ENCODE measurements at places on chromosomes 16 and 17.
A peak's percentile ranks its signal among the peaks of the same experiment; 100 is the strongest.

- no peak for DNase-seq
These were observed 146.6 kb downstream of the USP22 start for GRCh38 chr17:20896153-20896649.

- DNase-seq: no peak
These were observed 308.4 kb upstream of the ERCC4 start for GRCh38 chr16:13611596-13611995.

GRCh38 chr17:68522266-68522665 is 10.0 kb downstream of the PRKAR1A start:
- no peak for DNase-seq

DNA sequence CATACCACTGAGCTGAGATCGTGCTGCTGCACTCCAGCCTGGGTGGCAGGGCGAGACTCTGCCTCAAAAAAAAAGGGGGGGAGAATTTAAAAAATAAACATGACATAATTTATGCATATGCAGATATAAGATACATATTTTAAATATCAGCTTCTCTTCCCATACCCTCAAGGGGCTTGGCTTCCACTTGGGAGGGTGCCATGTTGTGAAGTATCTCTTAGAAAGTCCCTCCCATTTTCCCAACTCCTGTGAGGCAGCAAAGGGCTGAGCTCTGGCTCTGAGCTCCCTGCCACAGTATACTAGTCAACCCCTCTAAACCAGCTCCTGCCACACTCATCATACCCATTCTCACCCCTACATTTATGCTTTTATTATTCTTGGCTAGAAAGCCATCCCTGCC is 39.4 kb downstream of the MYH11 start:
- DNase-seq: no peak

- DNase-seq: no peak
These were observed 209.4 kb upstream of the C16orf82 start for GRCh38 chr16:26857371-26857770.

DNA sequence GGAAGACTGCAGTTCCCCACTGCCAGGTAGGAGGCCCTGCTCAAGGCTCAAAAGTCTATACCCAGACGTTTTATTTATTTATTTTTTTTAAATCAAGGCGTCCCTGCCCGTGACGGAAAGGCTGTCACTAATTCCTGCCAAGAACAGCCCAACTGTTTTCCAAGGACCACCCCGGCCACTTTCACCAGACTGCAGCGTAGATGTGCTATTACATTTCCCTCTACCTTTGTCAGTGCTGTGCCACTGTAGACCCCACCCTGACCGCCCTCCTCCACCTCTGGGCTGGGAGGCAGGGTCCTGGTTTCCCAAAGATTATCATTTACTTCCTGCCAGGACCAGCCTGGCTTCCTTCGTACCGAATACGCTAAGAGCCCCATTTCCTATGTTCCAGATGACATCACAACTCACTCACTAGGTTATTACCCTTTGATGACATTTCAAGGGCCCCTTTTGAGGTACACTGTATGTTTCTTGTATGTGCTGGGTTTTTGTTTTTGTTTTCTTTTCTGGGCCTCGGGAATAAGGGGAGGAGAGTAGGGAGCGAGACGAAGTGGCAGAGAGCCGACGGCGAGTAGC is 6.3 kb upstream of the RNF227 start:
- DNase-seq: no peak

- DNase-seq: no peak
These were observed 70.3 kb downstream of the NFATC3 start for GRCh38 chr16:68155425-68155824.

DNA sequence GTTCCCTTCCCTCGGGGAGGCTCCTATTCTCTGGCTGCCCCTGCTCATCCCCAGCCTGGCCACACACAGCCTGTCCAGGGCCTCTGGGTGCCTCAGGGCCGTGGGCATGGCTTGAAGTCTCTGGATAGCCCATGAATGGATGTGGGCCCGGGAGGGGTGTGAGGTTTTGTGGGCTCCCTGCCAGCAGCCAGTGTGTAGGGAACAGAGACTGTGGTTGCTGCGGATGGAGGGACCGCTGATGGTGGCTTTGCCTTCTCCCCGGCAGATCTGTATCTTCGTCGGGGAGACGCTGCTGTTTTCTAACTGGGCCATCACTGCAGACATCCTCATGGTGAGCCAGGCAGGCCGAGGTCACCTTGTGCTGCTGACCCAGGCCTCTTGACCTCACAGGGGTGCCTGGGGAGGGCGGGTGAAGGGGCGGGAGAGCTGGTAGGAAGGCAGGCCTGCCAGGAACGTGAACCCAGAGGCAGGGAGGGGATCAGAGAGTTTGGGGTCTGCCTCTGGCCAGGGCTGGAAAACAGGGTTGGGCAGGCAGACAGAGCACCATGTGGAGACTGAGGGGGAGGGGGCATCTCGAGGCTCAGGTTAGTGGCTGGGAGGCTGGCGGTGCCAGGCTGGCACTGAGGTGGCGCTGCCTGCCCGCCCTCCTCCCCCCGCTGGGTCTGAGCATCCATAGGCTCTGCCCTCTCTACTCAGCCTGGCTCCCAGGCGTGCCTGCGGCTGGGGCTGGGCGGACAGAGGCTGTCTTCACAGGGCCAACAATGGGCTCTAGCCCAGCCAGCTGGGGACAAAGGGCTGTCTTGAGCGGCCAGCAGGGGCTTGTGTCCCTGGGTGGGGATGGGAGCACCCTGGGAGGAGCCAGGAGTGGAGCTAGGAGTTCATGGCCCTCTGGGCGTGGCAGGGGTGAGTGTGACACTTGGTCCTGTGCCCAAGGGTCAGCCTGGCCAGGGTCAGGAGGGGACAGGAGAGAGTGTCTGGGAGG is 21.4 kb downstream of the MYBBP1A start:
- DNase-seq: no peak

DNA sequence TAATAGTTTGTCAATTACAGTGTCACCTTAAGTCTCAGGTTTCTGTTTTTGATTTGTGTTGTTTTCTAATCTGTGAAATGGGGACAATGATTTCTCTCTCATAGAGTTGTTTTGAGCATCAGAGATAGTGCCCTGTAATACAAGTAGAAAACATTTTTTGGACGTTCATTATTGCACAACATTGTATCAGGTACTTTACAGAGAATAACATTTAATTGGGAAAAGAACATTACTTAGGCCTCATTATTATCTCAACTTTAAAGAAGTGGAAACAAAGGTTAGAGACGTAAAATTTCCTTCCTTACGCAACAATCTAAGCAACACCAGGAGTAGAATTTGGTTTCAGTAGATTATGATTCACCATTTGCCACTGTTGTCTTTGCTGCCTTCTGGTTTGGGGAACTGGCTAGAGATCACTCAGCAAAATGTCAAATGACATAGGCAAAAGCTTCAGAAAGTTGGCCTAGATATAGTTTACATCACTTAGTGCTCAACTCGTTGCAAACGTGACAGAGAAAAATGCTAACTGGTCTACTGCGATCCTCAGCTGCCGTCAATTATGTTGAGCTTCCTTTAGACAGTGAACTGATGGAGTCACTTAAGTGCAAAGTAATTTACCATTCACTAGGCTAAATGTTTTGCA is 1026.8 kb downstream of the CDH11 start:
- no peak for DNase-seq

- DNase-seq: no peak
These were observed 931.4 kb upstream of the CDH8 start for GRCh38 chr16:62967611-62968010.

GRCh38 chr16:69555437-69555836 is 10.3 kb upstream of the NFAT5 start:
- no peak for DNase-seq

GRCh38 chr16:11254913-11255736 is 879 bp downstream of the SOCS1 start:
- peak; percentile 54 for DNase-seq

GRCh38 chr16:27867122-27868110 is 196.1 kb downstream of the GSG1L start:
- peak; percentile 77 for DNase-seq

DNA sequence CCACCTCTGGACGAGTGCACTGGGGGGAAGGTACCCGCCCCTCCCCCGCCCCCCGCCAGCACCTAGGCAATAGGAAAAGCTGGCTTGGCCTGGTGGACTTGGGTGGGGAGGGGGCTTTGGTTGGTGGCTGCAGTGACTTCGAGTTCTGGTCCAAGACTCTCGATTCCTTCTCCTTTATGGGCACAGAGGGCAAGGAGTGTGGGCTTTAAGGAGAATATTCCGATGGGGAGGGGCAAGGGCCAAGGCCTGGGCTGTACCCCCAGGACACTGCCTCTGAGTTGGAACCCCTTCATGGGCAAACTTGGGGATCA is 409 bp downstream of the ACSF2 start:
- no peak for DNase-seq

DNA sequence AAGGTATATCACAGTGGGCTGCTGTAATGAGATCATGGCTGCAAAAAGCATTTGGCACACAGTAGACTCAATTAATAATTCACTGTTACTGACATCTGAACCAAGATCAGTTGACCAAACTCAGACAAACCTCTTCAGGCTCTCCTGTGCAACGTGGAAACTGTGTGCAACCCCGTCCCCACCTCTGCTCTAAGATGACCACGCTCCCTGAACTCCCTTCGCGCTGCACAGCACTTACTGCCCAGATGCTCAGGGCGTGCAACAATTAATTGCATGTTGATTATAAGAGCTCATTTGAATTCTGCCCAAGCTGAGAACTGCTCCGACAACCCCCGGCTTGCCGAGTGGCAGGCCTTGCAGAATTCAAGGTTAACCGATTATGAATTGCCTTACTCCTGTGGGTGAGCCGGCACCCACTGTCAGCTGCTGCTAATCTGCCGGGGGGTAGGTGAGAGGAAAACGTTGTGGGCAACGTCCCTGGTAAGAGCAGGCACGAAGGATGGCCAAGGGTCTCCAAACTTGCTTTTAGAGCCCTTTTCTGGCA is 1.3 kb upstream of the GSG1L start:
- no peak for DNase-seq

DNA sequence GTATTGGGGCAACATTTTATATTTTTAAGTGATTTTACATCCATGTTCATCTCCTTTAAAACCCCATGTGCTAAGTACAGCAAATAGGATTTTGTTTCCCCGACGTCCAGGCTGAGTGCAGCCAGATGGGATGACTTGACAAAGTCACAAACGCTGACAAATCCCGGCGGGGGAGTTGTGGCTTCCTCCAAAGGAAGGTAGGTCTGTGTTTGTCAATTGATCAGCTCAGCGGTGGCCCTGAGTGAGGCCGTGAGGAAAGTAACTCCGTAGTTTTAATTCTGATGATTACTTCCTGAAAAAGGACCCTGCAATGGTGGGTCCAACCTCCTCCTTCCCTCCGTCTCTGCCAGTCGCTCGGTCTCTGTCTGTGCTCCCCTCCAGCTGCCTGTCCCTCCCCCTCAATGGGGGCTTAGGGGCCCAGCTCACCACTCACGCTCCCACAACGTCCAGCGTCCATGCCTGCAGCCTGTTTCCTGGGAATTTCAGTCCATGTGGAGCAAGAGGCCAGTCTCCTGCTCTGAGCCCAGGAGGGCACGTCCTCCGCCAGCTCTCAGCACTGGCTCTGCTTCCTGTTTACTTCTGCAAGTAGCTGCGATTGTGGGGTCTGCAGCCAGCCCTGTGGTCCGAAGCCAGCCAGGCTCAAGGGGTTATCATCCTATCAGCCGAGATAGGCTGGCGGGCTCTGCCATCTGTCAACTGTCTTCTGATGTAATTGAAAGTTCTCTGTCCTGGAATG is 209.4 kb upstream of the FOXF1 start:
- DNase-seq: peak; percentile 33

- no peak for DNase-seq
These were observed 588 bp downstream of the METTL16 start for GRCh38 chr17:2511138-2511461.

- DNase-seq: no peak
These were observed 118.3 kb downstream of the BANP start for GRCh38 chr16:88069397-88070168.

- no peak for DNase-seq
These were observed 599.2 kb downstream of the MAF start for GRCh38 chr16:79001156-79001967.

DNA sequence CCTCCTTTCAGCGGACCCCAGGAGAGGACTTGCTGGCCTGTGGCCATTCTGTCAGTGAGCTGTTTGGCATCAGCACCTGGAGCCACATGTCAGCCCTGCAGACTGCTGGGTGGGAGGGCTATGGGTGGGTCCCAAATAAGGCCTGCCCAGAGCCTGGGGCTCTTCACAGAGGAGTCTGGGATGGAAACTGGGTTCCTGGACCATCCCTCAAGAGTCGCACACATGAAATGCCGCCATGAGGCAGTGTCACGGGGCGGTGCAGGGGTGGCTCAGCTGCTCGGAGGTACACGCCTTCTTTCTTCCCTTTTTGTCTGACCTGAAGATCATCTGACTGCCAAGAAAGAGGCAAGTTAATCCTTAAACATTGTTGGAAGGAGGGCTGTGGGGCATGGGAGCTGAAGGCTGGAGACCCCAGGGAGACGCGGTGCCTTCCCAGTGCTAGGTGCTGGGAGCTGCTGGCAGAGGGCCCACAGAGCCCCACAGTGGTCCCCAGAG is 14.8 kb downstream of the MPRIP start:
- no peak for DNase-seq

- no peak for DNase-seq
These were observed 6.4 kb upstream of the FAM83G start for GRCh38 chr17:19010729-19011505.

GRCh38 chr16:17917316-17918019 is 419.1 kb downstream of the NPIPA8 start:
- DNase-seq: no peak

- DNase-seq: no peak
These were observed at the start of gene ALOXE3 for GRCh38 chr17:8117980-8118768. TSS of gene ALOXE3 (minus strand) at chr17:8118514. CDS start at chr17:8117990, 524 bp downstream.

GRCh38 chr17:48571826-48572417 is 6.2 kb downstream of the HOXB4 start:
- no peak for DNase-seq

DNA sequence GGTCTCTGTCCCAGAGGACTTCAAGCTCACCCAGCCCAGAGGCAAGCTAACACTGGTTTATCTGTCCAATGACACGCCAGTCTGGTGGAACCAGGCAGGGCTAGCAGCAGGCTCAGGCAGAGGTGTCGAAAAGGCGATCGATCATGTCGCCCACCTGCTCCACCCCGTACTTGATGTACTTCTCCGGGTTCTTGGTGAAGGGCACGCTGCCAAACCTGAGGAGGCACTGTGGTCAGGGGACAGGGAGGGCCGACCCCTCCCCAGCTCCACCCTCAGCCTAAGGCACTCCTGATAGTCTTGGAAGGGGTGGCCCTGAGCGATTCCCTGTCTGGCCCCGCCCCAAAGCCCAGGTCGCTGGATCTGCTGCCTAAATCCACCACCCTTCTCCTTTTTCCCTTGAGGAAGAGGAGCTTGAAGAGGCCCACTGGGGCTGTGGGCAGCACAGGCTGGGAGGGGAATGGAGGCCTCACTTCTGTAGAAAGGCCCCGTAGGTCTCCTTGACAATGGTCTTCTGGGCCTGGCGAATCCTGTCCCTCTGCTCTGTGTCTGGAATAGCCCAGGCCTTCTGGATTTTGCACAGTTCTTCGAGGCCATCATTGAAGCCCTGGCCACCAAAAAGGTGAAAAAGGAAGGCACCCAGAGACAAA is 4.7 kb downstream of the ZACN start:
- no peak for DNase-seq

GRCh38 chr17:79400989-79401703 is 209.7 kb downstream of the RBFOX3 start:
- DNase-seq: peak; percentile 82

GRCh38 chr16:82081264-82081663 is 46.2 kb downstream of the HSD17B2 start:
- no peak for DNase-seq
